Tibial artery (tissue), 4 donors: ENCODE measurements at places on chromosomes 2 and 18.

DNA sequence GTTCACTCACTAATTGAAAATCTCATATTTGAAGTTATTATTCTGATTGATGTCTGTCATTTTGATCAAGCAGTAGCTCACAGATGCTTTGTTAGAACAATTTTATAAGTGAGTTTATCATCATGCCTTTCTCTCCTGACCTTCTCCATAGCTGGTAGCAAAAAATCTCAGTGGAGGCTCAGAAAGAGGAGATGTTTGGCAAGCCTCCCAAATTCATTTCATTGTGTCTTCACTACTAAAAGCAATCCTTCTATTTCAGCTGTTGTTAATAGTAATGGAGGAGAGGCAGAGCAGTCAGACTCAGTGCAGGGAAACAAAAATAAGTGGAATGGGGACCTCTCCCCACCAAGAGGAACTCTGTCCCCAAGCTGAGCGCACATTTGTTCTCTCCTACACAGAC is 2127.8 kb upstream of the CELF4 start:
- no peak overlapping the region for H3K4me3 ChIP-seq
- DNase-seq: no peak
- H3K4me1 ChIP-seq: no peaks in the 10 kb centered on the region
- H3K27me3 ChIP-seq: no peaks in the 10 kb centered on the region
- no peak overlapping the region for H3K27ac ChIP-seq

GRCh38 chr2:24813691-24814137 is 20.5 kb downstream of the CENPO start:
- H3K4me3 ChIP-seq: no peak overlapping the region
- no peaks in the 10 kb centered on the region for H3K27me3 ChIP-seq
- DNase-seq: no peak
- no peaks in the 10 kb centered on the region for H3K4me1 ChIP-seq
- H3K36me3 ChIP-seq: no peaks in the 10 kb centered on the region

DNA sequence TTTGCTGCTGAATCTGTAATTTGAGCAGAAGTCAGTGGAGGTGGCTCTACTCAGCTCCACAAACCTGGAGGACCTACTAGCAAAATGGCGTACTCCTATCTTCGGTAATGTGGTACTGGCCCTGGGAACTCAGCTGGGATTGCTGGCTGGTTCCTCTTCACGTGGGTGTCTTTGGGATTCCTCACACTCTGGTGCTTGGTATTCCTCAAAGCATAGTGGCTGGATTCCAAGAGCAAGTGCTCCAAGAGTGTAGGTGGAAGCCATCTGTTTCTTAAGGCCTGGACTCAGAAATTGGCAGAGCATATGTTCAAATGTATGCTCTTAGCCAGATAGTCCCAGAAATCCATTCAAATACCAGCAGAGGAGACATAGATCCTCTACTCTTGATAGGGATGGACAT is 281.9 kb upstream of the CDH7 start:
- no peak overlapping the region for H3K4me3 ChIP-seq
- H3K4me1 ChIP-seq: no peaks in the 10 kb centered on the region
- no peaks in the 10 kb centered on the region for H3K36me3 ChIP-seq
- H3K27me3 ChIP-seq: no peaks in the 10 kb centered on the region
- DNase-seq: no peak
- H3K27ac ChIP-seq: no peak overlapping the region

DNA sequence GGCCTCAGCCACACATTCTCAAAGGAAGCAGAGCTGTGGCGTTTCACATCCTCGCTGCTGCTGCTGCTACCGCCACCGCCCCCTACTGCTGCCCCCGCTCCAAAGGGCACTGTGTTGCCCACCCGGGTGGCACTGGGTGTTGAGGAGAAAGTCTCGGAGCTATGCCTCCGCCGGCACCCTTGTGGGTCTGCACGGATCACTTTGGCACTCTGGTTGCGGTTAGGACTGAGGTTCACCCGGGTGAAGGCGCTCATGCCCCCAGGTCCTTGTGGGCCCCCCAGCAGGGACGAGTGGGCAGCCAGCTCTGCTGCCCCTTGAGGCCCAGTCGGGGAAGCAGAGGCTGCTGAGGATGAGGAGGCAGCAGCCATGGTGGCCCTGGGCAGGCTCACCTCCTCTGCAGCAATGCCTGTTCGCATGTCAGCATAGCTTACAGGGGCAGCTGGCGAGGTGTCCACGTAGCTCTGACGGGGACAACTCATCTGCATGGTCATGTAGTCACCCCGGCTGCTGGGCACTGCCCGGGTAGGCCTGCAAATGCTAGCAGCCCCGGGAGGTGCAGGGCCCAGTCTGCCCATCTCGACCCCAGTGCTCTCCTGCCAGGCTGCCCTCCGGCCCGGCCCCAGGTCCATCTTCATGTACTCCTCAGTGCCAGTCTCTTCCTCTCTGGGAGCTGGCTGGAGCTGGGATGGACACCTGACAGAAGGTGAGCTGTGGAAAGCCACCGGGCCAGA is 4.2 kb downstream of the IRS1 start:
- H3K27me3 ChIP-seq: no peaks in the 10 kb centered on the region
- DNase-seq: peak; percentile 68
- peaks cover 19% of the 10 kb centered on the region for H3K36me3 ChIP-seq
- H3K4me1 ChIP-seq: no peaks in the 10 kb centered on the region
- peak overlapping the region; percentile 44 for H3K4me3 ChIP-seq

- H3K4me3 ChIP-seq: no peak overlapping the region
- no peak overlapping the region for H3K27ac ChIP-seq
- no peaks in the 10 kb centered on the region for H3K36me3 ChIP-seq
- DNase-seq: no peak
- no peaks in the 10 kb centered on the region for H3K27me3 ChIP-seq
- H3K4me1 ChIP-seq: no peaks in the 10 kb centered on the region
These were observed 36.0 kb downstream of the SULT1C2 start for GRCh38 chr2:108324531-108325255.

GRCh38 chr2:229622495-229623355 is 91.6 kb downstream of the DNER start:
- H3K36me3 ChIP-seq: no peaks in the 10 kb centered on the region
- H3K27ac ChIP-seq: no peak overlapping the region
- DNase-seq: no peak

GRCh38 chr2:170420961-170421687 is 243.2 kb downstream of the MYO3B start:
- H3K27ac ChIP-seq: no peak overlapping the region
- H3K36me3 ChIP-seq: no peaks in the 10 kb centered on the region
- no peak for DNase-seq
- no peaks in the 10 kb centered on the region for H3K27me3 ChIP-seq
- no peak overlapping the region for H3K4me3 ChIP-seq
- H3K4me1 ChIP-seq: no peaks in the 10 kb centered on the region

DNA sequence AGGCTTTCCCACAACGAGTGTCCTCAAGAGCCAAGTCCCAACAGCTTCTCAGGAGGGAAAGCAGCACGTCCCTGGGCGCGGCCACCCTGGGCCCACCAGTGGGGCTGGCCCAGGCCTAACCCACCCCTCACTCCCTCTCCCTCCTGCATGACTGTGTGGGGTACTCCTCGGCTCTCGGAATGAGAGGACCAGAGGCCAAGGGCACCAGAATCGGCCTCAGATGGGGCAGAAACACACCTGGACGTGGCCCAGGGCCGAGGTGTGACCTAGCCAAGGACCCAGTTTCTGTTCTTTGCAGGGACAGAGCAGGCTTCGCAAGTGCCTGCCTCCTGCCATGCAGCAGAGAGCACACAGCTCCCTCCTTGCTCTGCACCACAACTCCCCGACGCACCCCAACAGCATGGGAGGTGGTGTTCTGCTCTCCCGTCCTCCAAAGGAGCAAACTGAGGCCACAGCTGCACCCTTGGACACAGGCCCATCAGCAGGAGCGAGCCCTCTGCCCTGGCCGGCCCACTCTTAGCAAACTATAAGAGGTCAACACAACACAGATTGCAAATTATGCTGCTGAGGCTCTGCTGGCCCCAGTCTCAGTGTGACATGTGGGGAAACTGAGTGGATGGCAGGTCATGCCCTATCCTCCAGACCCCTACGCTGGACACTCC is 19.7 kb downstream of the HS6ST1 start:
- H3K4me3 ChIP-seq: no peak overlapping the region
- H3K27ac ChIP-seq: no peak overlapping the region
- H3K27me3 ChIP-seq: no peaks in the 10 kb centered on the region

DNA sequence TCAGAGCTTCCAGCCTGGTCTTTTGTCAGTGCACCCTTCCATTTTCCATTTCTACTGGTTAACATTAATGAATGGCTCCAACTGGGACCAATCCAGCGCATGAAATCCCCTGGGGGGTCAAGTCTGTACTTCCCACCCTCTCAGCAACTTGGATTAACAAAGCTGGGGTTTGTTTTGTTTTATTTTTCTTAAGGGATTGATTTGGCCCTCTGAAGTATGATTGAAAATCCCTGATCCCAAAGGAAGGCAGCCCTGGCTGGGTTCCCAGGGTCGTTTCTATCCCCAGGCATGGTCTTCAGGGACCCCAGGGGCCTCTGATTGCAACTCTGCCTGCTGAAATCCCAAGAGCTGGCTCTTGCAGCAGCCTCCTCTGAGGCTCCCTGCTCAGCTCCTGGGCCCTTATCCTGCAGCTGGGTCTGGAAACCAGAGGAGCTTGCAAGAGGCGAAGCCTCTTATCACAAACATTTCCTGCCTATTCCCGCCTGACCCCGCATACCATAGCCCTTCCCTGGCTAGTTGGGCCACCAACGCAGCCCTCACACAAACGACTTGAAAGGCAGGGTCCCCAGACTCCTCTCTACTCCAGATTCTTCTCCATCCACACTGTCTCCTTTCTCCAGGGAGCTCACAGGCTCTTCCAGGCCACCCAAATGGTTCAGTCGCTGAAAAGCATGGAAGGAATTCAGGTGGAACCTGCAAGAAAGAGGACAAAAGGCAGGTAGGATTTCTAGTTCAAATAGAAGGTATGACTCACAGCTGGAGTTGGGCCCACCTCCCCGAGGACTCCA is 109.7 kb upstream of the PKDCC start:
- H3K27ac ChIP-seq: no peak overlapping the region
- no peak overlapping the region for H3K4me3 ChIP-seq
- peaks cover 23% of the 10 kb centered on the region for H3K4me1 ChIP-seq
- H3K27me3 ChIP-seq: no peaks in the 10 kb centered on the region
- no peaks in the 10 kb centered on the region for H3K36me3 ChIP-seq

GRCh38 chr2:62939735-62940491 is 110.7 kb upstream of the OTX1 start:
- H3K4me1 ChIP-seq: no peaks in the 10 kb centered on the region
- DNase-seq: no peak
- H3K27ac ChIP-seq: no peak overlapping the region
- H3K27me3 ChIP-seq: no peaks in the 10 kb centered on the region
- no peak overlapping the region for H3K4me3 ChIP-seq

DNA sequence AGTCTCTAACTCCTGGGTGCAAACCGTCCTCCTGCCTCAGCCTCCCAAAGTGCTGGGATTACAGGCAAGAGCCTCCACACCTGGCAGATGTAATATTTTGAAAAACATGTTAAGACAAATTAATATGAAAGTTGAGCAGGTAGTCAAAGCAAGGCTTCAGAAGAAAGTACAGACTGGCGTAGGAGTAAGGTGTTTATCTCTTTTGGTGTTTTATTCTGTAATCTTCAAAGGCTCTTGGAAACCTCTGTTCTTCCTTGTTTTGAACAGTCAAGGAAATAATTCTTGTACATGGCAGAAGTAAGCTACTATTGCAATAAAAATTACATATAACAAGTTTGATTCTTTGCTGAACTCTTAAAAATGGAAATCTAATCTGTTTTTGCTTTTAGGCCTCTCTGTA is 5.3 kb downstream of the RNF138 start:
- no peaks in the 10 kb centered on the region for H3K27me3 ChIP-seq
- no peak overlapping the region for H3K27ac ChIP-seq
- H3K4me1 ChIP-seq: peaks cover 31% of the 10 kb centered on the region
- no peaks in the 10 kb centered on the region for H3K36me3 ChIP-seq
- H3K4me3 ChIP-seq: no peak overlapping the region
- no peak for DNase-seq

- H3K36me3 ChIP-seq: no peaks in the 10 kb centered on the region
- DNase-seq: no peak
- no peak overlapping the region for H3K27ac ChIP-seq
- no peaks in the 10 kb centered on the region for H3K27me3 ChIP-seq
- peaks cover 44% of the 10 kb centered on the region for H3K4me1 ChIP-seq
These were observed 108.4 kb downstream of the MEP1B start for GRCh38 chr18:32298171-32298667.

GRCh38 chr2:54213082-54213481 is 42.9 kb downstream of the TSPYL6 start:
- H3K4me1 ChIP-seq: peaks cover 7% of the 10 kb centered on the region
- no peak overlapping the region for H3K4me3 ChIP-seq
- no peak for DNase-seq
- no peaks in the 10 kb centered on the region for H3K27me3 ChIP-seq

GRCh38 chr2:49914281-49914680 is 760.0 kb upstream of the FSHR start:
- no peaks in the 10 kb centered on the region for H3K27me3 ChIP-seq
- H3K36me3 ChIP-seq: no peaks in the 10 kb centered on the region
- no peak overlapping the region for H3K27ac ChIP-seq
- no peaks in the 10 kb centered on the region for H3K4me1 ChIP-seq

GRCh38 chr2:11320698-11321492 is 23.5 kb downstream of the ROCK2 start:
- no peaks in the 10 kb centered on the region for H3K36me3 ChIP-seq
- H3K4me3 ChIP-seq: no peak overlapping the region
- no peaks in the 10 kb centered on the region for H3K27me3 ChIP-seq
- no peak overlapping the region for H3K27ac ChIP-seq
- no peak for DNase-seq
- no peaks in the 10 kb centered on the region for H3K4me1 ChIP-seq

DNA sequence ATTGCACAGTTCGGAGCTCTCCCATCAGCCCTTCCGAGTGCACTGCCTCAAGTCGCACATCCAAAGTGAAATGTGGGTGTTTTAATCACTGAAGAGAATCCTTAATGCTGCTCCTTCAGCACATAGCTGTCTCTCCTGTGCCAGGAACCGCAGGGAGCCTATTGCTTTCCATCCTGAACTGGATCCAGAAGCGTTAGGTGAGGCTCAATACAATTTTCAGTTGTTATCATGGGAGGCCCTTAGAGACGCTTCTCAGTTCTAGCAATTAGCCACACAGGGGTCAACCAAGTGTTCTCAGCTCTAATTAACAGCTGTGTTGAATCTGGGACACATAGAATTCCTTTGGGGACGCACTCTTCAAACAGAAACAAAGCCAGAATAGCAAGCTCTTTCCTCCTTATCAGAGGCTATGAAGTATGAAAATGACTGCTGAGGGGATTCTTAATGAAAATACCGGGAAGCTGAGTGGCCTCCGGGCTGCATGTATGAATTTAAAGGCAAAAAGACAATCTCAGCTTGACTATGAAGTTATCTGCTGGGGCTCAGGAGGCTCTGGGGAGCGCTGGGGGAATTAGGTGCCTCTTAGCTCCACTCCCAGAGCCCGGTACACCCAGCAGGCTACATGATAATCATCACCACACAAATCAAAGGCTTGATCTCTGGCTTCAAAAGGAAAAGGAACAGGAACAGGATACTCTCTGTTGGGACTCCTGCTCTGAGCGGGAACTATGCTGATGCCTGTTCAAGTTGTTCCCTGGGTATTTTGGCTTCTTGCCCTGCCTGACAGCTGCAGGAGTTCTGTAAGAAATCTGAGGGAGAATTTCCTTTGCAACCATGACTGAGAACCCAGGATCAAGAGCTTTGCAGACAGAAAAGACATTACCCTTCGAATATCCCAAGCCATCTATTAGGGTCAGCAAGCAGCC is 55.4 kb upstream of the NCOA1 start:
- peak overlapping the region; percentile 2 for H3K27ac ChIP-seq
- H3K4me1 ChIP-seq: peaks cover 4% of the 10 kb centered on the region
- H3K4me3 ChIP-seq: no peak overlapping the region
- no peaks in the 10 kb centered on the region for H3K27me3 ChIP-seq
- DNase-seq: peak; percentile 77
- H3K36me3 ChIP-seq: no peaks in the 10 kb centered on the region

- H3K27me3 ChIP-seq: no peaks in the 10 kb centered on the region
- no peak for DNase-seq
- no peak overlapping the region for H3K4me3 ChIP-seq
- peaks cover 6% of the 10 kb centered on the region for H3K36me3 ChIP-seq
These were observed 20.6 kb downstream of the LRRFIP1 start for GRCh38 chr2:237648016-237648381.
